Lung (tissue), 17 donors: ENCODE measurements at places on chromosomes 1 and 21. TPM values are rescaled to one million over a fixed set of nuclear protein-coding genes. Genes with fewer than 3 reads are reported as not detected.

GSTM5 gene
- 7.9 TPM for polyA plus RNA-seq

L1TD1 gene
- polyA plus RNA-seq: 0.28 TPM

PCP4 gene
- 3.1 TPM for polyA plus RNA-seq

SV2A gene
- polyA plus RNA-seq: 0.98 TPM

NID1 gene
- 34.4 TPM for polyA plus RNA-seq

CNKSR1 gene
- 10.8 TPM for polyA plus RNA-seq

DNA sequence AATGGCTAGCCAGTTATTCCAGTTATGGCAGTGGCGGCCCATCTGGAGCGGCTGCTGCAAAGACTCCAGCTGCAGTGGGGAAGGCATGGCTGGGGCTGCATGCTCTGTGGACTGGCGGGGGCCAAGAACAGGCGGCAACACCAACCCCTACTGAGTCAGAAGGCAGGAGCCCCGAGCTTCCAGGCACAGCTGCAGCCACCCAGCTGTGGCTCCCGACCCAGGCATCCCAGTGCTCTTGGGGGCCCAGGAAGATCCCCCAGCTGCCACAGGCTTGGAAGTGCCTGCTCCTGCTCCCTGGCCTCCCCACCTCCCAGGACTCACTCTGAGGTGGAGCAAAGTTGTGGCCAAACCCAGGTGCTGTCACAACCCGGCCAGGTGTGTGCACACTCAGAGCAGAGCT is 317.0 kb upstream of the RRP15 start:
- DNase-seq: no peak

DNA sequence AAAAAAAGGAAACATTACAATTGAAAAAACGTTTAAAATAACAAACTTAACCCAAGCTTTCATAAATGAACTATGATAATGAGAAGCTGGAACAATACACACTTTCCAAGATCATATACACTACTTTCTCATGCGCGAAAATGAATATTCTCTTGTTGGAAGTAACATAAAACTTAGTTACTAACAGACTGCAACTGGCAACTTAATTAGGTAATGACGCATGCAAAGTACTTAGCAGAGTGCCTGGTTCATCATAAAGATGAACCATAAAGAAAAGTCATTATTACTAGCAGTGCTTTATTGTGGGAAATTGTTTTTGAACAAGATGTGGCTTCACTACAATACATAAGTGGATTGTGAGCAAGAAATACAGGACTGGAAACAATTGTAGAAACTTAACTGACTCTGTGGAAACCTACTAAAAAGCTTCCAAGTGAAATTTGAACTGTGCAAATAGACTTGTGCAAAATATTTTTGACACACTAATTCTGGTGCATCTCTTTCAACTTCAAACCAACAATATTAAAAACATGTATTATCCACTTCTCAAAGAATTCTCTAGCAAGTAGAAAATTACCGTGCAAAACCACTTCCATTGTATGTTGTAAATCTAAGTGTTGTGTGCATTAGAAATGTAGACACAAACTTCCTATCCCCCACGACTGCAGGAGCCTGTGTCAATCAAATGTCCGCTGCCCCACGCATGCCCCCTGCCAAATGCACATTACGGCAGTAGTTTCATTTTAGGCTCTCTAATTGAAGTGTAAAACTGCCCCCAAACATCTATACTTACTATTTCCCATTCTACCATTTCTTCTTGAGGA is 2.0 kb downstream of the ARHGAP29 start:
- DNase-seq: peak; percentile 61

DNA sequence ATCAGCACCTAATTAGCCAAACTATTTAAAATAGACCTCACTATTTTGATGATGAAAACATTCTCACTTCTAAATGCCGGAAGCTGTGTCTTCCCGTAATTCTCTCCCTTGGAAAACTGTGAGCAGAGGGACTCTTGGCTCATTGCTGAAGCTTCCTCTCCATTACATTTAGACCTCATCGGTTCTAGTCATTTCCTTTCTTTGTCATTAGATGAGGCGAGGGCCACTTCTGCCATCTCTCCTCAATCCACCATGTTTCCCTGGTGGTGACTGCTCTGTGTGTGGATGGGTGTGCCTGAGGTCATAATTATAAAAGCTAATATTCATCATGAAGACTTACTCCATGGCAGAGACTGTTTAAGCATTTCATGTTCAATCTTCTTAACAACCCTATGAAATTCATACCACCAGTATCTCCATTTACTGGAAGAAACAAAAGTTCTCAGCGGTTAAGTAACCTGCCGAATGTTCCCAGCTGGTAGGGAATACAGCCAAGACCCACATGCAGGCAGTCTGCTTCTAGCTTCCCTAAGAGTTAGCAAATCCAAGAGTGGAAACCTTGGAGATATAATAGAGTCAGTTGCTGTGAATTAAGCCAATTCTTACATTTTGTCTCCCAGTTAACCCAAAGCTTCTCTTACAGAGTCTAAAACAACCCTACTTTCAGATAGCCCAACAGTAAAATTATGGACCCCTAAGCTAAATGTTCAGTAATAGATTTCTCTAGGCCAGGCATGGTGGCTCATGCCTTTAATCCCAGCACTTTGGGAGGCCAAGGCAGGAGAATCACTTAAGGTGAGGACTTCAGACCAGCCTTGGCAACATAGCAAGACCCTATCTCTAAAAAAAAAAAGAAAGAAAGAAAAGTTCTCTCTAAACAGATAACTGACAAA is 156.2 kb downstream of the ZBTB18 start:
- DNase-seq: no peak

- no peak for DNase-seq
These were observed 24.4 kb upstream of the GNG4 start for GRCh38 chr1:235673981-235674380.

DNA sequence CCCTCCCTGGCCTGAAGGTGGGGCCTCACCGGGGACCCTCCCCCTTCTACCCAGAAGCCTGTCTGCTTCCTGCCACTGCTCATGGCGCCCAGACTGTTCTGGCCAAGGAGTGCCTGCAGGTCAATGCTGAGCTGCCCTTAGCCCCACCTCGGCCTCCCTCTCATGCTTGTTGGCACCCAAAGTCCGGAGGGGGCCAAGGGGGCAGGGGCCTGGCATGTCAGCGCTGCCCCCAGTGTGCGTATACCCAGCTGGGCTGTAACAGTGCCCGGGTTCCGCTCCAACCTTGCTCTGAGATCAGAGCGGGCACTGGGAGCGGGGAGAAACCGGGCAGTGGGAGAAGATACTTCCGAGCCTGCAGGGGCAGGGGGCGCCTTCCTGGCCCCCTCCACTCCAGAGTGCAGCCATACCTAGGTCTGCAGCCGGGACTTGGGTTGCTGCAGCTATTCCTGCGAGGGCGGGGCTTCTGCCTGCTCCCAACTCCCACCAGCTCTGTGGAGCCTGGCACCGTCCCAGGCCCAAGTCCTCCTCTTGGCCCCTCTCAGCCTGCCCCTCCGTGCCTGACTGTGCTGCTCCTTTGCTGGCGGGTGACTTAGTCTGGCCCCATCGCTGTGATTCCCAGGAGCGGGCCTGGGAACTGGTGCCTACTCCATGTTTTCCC is 21.4 kb upstream of the TGFB2 start:
- DNase-seq: no peak

DNA sequence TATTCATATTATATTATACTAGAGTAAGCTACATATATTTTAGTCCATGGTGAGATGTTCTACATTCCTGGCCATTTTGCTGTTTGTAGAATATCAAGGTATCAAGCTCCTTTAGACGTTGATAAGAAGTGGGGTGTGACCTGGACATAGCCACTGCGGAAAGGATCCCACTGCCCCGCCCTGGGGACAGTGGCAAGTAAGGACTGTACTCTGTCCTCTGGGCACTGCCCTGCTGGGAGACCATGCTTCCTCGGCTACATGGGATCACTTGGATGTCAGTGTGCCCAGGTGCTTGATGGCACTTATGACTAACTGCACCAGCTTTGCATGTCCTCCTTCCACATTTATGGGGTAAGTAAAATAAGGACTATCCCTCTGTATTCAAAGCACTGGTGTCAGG is 46.3 kb upstream of the NTPCR start:
- DNase-seq: no peak
